ENCODE measurements at places on chromosomes 6 and 20.
A peak's percentile ranks its signal among the peaks of the same experiment; 100 is the strongest.

DNA sequence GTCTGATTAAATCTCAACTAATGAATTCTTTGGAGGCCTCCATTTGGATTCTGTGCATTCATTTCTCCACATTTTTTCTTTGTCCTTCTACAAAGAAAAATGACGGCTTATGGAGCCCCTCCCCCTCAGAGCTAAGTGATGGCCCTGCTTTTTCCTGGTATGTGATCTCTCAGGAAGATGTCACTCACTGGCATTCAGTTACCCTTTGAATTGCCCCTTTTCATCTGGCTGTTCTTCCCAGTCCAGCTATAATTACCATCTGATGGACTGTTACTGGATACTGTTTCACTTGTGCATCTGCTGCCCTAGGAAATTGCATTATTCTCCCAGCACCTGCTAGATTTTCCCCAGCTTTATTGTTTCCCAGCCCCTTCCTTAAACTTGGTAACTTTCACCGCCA lies 151.9 kb downstream of the CFAP61 start:
- DNase-seq: no peak

- no peak for DNase-seq
These were observed 327.9 kb upstream of the MARCKS start for GRCh38 chr6:113529196-113529595.

DNA sequence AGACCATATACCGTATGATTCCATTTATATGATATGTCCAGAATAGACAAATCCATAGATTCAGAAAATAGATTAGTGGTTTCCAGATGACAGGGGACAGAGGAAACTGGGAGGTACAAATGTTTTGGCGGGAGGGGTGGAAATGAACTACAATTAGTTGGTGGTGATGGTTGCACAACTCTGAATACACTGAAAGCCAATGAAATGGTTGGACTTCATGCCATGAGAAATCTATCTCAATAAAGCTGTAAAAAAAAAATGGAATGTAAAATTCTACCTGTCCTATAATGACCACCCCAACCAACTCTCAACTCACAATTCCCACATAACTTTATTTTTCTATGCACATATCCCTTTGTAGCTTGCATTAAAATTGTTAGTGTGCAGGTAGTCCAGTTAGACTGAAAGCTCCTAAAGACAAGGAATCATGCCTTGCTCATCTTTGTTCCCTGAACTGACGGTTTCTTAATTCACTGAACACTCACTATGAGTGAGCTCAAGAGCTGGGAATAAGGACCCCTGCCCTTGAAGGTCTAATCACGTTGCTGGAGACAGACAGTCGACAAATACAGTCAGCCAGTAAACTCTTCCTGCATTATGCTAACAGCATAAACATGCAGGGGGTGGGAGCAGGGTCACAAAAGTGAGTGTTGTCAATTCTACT lies 1.4 kb downstream of the DCDC2 start:
- no peak for DNase-seq

- no peak for DNase-seq
These were observed 44.5 kb downstream of the NCOA7 start for GRCh38 chr6:125835221-125835744.

GRCh38 chr6:93196406-93196970 lies 222.9 kb downstream of the EPHA7 start:
- no peak for DNase-seq

DNA sequence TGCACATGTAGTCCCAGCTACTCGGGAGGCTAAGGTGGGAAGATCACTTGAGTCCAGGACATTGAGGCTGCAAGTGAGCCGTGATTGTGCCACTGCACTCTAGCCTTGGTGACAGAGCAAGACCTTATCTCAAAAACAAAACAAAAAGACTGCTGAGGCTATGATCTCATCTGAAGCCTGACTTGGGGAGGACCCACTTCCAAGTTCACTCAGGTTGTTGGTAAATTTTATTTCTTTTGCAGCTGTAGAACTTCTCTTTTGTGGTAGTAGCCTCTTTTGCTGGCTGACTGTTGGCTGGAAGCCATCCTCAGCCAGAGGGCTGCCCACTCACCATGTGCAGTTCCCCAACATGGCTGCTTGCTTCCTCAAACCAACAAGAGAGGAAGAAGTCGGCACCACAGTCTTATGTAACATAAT lies 36.8 kb upstream of the ME1 start:
- DNase-seq: no peak

GRCh38 chr6:110315869-110316398 lies 42.2 kb downstream of the METTL24 start:
- DNase-seq: no peak

DNA sequence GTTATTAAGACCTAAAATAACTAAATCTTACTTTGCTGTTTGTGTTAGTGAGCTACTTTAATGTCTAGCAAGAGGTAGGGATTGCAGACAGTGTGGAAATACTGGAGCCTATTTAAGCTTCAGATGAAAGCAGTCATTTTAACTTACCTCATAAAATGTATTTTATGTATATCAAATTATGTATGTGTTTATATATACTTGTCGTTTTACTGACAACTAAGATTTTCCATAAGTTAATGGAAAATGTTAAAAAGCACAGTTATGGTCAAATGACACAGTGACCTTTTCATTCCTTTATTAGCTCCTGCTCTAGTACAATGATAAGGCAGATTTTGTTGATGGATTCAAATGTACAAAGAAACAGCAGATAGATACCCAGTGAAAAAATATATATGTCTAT lies 34.6 kb downstream of the QKI start:
- no peak for DNase-seq

DNA sequence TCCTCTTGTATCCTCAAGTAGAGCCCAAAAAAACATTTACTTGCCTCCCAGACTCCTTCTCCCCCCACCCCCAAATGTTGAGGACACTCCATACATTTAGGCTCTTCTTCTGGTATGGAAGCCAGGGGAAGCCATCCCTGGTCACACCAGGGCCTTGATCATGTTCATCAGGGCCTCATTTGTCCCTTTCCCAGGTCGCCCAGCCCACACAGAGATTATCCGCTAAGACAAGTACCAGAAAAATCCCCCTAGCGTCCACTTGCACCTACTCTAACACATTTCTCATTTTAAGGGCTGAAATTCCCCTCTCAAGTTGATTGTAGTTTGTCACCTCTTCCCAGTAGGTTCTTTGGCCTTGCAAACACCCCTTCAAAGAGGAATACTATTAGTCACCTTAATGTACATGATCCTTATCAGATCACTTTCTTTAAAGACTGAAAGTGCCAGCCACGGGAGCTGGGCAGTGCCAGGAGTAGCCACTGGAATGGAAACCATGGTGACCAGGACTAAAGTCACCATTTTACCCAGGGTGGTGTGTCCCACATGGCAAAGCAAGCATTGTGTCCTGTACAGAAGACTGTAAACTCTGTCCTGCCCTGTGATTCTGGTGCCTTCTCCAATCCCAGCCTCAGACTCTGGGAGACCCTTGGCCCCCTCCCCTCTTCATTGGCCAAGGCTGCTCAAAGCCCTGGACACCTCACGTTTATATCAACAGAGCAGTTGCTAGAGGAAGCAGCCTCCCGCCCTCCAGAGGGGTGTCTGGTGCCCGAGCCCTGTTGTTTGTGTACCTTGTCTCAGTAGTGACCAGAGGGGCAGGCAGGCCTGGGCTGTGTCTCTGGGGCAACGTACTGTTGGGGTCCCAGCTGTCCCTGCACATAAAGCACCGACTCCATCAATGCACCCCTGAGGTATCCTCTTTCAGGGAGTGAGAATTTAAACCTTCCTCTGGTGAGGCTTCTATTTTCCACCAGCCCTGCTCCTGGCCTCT lies 5.0 kb upstream of the APOBEC2 start:
- DNase-seq: no peak

- no peak for DNase-seq
These were observed 607.4 kb downstream of the MAFB start for GRCh38 chr20:40081653-40082052.

DNA sequence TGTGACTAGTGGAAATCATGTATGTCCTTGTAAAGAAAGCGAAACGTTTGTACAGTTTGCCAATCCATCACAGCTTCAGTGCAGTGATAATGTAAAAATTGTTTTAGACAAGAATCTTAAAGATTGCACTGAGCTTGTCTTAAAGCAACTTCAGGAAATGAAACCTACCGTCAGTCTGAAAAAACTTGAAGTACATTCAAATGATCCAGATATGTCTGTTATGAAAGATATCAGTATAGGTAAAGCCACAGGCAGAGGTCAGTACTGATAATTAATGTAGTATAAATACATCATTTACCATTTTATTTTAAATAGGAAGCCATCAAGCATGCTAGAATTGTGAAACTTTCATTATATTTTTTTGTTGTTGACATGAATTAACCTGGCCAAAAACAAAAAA lies 60.9 kb upstream of the SMIM8 start:
- DNase-seq: no peak

GRCh38 chr6:14694308-14694707 lies 551.6 kb upstream of the JARID2 start:
- DNase-seq: no peak

GRCh38 chr6:27669624-27670301 lies 196.9 kb upstream of the ZNF184 start:
- DNase-seq: no peak

GRCh38 chr6:141347086-141347485 lies 785.6 kb upstream of the GJE1 start:
- DNase-seq: no peak

- no peak for DNase-seq
These were observed 96.6 kb upstream of the MAN1A1 start for GRCh38 chr6:119446115-119446554.

DNA sequence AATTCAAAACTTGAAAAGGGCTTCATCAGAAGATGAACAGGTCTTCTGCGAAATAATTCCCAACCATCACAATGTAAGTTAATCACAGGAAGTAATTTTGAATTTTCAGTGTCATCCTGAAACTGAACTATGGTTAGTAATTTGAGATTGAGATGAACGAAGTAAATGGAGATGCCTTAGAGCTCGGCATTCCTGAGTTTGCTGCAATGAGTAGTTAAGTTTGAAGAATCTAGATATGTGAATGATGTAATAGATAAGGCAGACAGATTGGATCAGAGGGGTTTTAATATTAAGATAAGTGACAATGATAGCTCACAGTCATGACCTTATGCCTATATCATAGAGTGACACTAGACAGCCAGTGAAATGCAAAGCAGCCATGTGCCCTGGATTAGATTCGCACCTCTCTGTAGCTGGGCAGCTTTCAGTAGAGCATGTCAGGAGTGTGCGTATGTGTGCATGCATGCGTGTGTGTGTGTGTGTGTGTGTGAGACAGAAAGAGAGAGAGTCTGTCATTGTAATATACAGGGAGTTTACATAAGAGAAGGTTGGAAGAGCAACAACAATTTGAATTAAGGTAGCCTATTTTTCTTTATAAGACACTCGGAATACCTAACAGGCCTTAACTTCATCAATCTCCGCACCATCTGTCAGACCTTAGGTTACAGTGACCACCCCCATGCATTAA lies 233.0 kb downstream of the GMPR start:
- DNase-seq: no peak

DNA sequence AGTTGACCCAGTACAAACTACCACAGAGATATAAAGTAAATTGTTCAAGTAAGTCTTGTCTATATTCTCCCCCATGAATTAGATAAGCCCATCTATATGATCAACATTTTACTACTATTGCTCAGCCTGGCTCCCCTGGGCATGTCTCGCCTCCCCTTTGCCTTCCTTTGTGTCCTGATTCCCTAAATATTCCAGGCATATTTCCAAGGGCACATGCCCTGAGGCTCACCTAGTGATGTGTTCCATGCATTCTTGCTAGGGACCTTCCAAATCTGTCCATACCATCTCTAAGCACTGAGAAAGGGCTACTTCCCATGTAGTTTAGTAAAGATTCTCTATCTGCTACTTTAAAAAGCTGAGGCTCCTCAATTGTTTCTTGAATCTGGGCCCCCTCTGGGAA lies 309.5 kb upstream of the PRND start:
- no peak for DNase-seq

- DNase-seq: peak; percentile 61
These were observed 89.8 kb upstream of the PAX1 start for GRCh38 chr20:21615617-21616080.

DNA sequence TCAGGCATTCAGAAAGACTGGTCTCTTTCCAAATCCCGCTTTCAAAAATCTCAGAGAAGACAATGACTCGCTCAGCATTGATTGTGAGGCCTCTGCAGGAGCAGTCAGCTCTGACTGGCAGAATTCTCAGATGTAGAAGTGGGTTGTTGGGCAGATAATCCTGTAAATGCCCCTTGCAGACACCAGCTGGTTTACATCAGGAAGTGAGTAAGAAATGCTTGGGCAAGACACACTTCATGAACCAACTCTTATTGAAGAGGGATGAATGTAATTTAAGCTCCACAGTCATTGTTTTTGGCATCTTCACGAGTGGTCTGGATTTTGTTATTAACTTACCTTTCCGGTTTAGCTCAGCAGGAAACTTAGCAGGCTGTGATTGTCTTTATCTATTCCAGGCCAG lies 166.6 kb downstream of the PLCB4 start:
- no peak for DNase-seq

DNA sequence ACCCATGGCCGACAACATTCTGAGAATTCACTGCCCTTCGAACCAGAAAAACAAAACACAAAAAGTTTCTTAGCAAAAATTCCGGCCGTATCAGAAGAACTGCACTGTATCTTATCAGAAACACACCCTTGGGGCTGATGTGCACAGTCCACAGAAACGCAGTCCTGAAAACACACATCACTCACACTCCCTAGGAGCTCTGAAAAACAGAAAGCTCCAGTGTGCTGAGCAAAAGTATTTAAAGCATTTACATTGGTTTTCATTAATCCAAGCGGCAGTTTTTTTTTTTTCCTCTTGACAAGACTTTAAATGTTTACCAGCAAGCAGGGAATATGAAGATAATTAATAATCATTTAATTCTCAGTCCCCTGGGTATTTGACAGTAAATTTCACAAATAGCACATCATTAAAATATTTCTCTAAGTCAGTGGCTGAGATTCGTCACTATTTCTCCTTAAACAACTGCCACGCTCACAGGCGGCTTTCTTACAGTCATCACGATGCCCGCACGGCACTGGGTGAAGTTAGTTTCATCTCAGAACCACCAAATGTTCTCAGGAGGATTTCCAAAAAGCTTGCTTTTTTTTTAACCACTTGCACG lies 13.3 kb downstream of the NFATC2 start:
- no peak for DNase-seq

GRCh38 chr20:62389601-62390087 lies 2.7 kb downstream of the RPS21 start:
- DNase-seq: no peak

DNA sequence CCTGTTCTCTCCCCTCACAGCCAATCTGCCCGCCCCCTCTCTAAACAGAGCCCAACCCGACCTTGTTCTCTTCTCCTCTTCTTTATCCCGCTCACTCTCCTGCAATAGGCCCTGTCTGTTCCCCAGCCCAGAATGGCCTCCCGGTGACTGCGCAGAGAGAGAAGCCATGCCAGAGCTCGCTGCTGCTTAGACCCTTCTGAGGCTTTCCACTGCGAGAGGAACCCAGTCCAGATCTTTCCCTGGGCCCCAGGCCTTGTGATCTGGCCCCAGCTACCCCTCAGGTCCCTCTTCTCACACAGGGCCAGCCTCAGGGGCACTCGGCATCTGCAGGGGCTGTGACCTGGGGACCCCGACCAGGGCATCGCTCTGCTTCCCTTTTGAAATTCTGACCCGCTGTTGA lies 58.1 kb downstream of the TMEM242 start:
- DNase-seq: no peak

- DNase-seq: no peak
These were observed 170.1 kb upstream of the PHACTR1 start for GRCh38 chr6:12546410-12547002.

GRCh38 chr6:123965894-123966293 lies 162.2 kb downstream of the NKAIN2 start:
- DNase-seq: no peak
